ENCODE measurements at places on chromosomes 16 and 17.

DNA sequence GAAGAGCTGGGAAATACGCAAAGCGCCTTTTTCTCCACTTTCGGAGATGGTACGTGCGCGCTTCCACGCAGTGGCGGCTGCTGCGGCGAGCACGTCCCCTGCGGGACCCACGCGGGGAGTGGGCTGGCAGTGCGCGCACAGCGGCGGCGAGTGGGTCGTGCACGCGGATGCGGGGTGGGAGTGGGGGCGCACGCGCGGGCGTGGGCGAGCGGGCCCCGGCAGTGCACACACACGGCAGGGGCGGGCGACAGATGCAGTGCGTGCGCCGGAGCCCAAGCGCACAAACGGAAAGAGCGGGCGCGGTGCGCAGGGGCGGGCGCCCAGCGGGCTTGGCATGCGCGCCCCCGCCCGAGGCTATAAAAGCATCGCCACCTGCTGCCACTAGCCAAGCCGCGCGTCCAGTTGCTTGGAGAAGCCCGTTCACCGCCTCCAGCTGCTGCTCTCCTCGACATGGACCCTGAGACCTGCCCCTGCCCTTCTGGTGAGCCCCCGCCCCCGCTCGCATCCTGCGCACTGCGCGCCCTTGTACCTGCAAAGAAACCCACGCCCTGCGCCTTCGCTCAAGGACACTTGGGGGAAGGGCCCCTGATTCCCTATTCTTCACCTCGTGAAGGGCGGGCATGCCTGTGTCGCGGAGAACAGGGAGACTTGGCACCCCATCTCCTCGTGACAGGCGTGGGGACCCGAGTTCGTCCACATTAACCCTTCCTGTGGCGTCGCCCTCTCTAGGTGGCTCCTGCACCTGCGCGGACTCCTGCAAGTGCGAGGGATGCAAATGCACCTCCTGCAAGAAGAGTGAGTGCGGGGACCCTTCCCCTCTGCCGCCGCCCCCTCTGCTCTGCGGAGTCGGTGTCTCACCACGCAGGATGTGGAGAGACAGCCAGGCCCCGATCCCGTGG, at the start of gene MT3:
Gene MT3, plus strand, starts transcription at position 388 of the 899 bp plus-strand sequence. Its CDS starts 63 bp downstream, at position 451.
- peak; percentile 77 for ATAC-seq

DNA sequence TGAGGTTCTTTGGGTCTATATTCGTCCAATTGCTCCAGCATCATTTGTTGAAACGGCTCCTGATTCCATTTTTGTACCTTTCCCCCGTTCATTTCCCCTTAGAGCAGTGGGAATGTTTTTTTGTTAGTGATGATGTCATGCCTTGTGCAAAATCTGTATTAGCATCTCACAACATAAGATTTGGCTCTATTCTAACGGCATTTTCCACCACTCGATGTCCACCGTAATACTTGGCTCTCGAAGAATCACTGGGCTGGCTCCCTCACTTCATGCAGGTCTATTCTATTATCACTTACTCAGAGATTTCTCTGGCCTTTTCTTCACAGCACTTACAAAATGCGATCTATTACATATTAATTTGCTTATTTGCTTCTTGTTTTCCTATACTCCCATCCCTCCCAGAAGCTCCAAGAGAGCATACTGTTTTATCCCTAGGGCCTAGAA, 571 bp upstream of the NME1 start:
- peak; percentile 41 for ATAC-seq

DNA sequence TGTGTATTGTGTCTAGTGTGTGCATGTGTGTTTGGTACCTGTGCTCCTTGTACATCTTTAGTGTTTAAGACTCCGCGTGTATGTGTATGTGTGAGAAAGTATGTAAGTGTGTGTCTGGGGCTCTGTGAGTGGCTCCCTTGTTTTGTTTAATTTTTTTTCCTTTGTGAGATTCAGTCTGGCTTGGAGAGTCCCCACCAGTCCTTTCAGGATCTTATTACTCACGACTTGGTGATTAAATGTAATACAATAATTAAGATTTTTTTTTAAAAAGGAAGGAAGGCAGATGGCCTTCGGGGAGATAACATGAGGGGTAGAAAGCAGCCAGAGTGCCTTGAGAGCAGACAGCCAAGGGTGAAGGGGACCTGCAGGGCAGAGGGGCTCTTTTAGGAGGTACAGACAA, 33.9 kb downstream of the FZD2 start:
- no peak for ATAC-seq

DNA sequence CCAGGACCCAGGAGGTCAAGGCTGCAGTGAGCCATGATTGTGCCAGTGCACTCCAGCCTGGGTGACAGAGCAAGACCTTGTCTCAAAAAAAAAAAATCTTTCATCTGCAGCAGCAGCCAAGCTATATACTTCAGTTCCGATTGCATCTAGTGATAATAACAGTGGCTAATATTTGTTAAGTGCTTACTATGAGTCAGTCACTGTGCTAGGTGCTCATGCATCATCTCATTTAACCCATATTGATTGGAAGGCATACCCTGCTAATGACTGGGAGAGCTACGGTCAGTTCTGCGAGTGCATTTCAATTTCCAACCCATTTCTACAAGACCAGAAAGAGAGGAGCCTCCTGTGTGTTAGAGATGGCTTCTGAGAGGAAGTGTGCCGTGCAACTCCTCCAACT, 7.7 kb upstream of the TUBG2 start:
- no peak for ATAC-seq

GRCh38 chr16:1172651-1173050, 19.7 kb downstream of the CACNA1H start:
- ATAC-seq: no peak

GRCh38 chr17:74464730-74465377, 1.6 kb upstream of the CD300A start:
- ATAC-seq: no peak

GRCh38 chr17:75468291-75468754, 11.9 kb downstream of the TMEM94 start:
- no peak for ATAC-seq

DNA sequence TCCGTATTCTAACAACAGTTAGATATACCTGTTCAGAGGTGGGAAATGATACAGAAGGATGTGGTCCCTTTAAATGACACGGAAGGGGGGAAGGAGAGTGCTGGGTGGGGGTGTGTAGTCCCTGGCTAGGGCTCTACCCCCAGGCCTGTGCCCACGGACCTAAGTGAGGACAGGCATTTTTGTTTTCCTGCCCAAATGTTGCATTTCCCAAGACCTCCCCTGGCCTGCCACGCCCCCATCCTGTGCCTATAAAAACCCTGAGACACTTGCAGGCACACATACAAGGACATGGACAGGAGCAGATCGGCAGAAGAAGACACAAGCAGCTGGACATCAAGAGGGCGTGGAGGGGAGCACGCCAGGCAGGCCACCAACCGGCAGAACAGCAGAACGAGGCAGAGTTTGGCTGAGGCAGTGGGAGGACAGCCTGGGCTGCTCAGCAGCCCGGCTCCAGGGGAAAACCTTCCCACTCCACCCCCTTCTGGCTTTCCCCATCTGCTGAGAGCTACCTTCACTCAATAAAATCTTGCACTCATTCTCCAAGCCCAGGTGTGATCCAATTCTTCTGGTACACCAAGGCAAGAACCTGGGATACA, 13.3 kb upstream of the MPP2 start:
- no peak for ATAC-seq

GRCh38 chr16:30027588-30028437, 3.3 kb downstream of the TLCD3B start:
- ATAC-seq: no peak

DNA sequence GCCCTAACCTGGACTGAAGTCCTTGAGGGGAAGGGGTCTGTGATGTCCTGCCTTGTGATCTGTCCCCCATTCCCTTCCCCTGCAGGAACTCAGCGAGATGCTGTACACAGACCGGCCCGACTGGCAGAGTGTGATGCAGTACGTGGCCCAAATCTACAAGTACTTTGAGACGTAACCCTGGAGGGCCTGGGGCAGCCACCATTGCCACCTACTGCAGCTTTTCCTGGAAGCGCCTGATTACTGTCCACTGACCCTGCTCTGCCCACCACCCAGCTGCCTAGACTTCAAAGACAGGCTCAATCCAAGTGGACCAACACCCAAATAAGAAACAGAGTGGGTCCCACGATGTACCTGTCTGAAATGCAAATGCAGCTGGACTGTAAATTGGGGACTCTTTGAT, 153.4 kb downstream of the LGALS9B start:
- ATAC-seq: no peak

DNA sequence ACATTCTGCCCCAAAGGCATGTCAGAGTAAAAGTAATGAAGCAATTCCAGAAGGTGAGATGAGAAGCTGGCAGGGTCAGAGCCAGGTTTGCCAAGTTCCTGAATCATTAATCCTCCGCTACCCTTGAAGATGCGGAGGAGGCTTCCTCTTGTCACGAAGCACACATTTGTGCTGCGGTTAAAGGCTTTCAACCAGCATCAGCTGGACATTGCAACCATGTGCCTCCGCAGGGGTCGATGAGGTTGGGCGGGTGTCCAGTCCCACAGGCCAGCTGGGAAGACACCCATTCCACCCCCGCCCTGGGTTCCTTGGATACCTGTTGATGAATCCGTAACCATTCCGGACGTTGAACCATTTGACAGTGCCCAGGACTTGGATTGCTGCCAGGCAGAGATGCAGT, 1.3 kb downstream of the YBX2 start:
- ATAC-seq: no peak

DNA sequence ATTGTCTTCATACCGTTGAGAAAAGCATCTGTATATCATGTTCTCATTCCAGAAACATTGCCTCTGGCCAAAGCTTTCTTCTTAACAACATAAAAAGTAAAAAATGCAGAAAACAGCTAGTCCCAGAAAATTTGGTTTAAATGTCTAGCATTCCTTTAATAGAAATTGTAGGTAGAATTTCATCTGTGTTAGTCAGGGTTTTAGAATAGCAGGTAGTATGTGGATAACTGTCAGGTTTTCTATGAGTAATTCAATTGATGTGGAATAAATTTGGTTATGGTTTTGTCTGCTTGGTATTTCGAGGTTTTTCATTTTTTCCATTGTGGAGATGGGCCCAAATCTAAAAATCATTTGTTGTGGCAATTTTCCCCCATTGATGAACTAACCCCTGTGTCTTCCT, 616.7 kb downstream of the KCNJ2 start:
- no peak for ATAC-seq

- ATAC-seq: peak; percentile 68
Observed at GRCh38 chr16:53071748-53072301, 17.0 kb downstream of the CHD9 start.

DNA sequence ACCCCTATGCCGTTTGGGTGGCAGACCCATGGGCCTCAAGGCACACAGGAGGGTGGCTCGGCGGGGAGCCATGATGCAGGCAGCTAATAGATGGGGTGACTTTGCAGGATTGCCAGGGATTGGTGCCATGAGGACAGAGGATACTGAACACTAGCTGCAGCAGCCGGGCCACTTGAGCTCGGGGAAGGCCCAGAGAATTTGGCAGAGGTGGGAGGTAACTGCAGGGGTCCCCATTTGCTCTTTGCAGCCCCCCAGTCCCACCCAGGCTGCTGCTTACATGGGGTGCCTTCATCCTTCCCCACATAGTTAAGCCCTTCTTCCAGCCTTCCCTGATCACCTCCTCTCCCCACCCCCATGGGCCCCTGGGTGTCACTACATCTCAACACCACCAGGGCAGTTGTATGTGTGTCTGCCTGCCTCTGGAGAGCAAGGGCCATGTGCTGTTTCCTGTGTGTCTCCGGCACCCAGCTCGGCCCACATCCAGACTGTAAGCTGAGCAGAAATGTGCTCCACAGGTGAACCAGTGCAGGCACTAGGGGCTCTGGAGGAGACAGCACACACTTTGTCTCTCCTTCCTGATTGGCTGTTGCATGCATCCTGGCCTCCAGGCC, 52.0 kb downstream of the SREBF1 start:
- ATAC-seq: peak; percentile 3
